ENCODE measurements at places on chromosomes 16 and 17. TPM values are rescaled to one million over a fixed set of nuclear protein-coding genes. Genes with fewer than 3 reads are reported as not detected.

The MYL4 gene
- total RNA-seq: not detected

The CDH13 gene
- not detected for total RNA-seq

The RAB37 gene
- total RNA-seq: not detected

The DERL2 gene
- 52.4 TPM for total RNA-seq

The HMOX2 gene
- 103 TPM for total RNA-seq

The KRTAP1-5 gene
- not detected for total RNA-seq

The IL34 gene
- 0.39 TPM for total RNA-seq

The TP53TG3D gene
- not detected for total RNA-seq

The FBXL16 gene
- 4.6 TPM for total RNA-seq

The SPHK1 gene
- 1.7 TPM for total RNA-seq

The HBM gene
- not detected for total RNA-seq

The CCL1 gene
- total RNA-seq: not detected

The PPM1E gene
- total RNA-seq: 0.09 TPM

The OR1A1 gene
- total RNA-seq: not detected

The TNK1 gene
- total RNA-seq: 7.0 TPM

The PRDM7 gene
- not detected for total RNA-seq

The CNTNAP4 gene
- total RNA-seq: not detected

The AANAT gene
- total RNA-seq: not detected

The XYLT1 gene
- 8.0 TPM for total RNA-seq

The KLHL36 gene
- total RNA-seq: 90.4 TPM

All from Calu3 (cell line).